ENCODE measurements at places on chromosomes 13 and 19.

DNA sequence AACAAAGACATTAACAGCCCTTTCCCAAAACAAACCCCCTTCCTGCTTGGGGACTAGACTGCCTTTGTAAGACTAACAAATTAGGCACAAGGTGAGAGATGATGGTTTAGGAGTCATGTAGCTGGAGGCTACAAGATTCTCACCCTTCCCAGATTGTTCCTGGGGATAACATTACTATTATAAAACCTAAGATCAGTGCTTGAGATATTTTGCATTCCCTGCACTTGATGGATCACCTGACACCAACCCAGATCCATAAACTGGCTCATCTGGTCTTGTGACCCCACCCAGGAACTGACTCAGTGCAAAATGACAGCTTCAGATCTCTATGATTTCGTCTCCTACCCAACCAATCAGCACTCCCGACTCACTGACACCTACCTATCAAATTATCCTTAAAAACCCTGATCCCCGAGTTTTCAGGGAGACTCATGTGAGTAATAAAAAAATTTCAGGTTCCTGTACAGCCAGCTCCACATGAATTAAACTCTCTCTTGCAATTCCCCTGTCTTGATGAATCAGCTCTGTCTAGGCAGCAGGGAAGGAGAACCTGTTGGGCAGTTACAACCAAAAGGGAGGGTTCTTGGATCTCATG, 2.4 kb upstream of the ZNF616 start:
- peaks cover 16% of the 10 kb centered on the region for H3K4me1 ChIP-seq
- no peak for DNase-seq
- H3K4me3 ChIP-seq: no peak overlapping the region
- H3K27me3 ChIP-seq: no peaks in the 10 kb centered on the region

- H3K36me3 ChIP-seq: no peaks in the 10 kb centered on the region
- peaks cover 23% of the 10 kb centered on the region for H3K4me1 ChIP-seq
- H3K27ac ChIP-seq: no peak overlapping the region
- no peak overlapping the region for H3K4me3 ChIP-seq
- H3K27me3 ChIP-seq: peaks cover 42% of the 10 kb centered on the region
- DNase-seq: no peak
These were observed 516 bp upstream of the ATP1A3 start for GRCh38 chr19:41994521-41994971.

GRCh38 chr13:112889351-112890290, 79.4 kb upstream of the MCF2L start:
- DNase-seq: no peak
- H3K4me1 ChIP-seq: no peaks in the 10 kb centered on the region
- H3K36me3 ChIP-seq: no peaks in the 10 kb centered on the region
- H3K27me3 ChIP-seq: peaks cover 15% of the 10 kb centered on the region

DNA sequence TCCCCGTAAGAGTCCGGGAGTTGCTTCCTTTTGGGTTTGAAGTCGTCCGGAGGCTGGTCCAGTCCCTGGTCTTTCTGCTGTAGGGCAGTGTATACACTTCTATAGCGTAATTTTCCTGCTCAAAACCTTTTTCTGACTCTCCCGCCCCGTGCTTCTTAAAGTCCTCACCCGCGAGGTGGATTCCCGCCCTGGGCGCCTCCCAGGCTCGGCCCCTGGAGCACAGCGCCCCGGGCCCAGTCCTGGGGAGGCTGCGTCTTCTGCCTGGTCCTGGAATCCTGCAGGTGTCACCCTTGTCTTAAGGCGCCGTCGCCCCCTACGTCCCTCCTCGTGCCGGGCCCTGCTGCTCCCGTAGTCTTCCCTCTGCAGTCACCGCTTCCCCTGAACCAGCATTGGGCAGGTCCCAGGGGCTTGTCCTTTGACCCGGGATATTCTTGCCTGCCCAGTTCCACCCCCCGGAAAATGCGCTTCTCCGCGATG, 34.4 kb upstream of the ZNF808 start:
- H3K27me3 ChIP-seq: no peaks in the 10 kb centered on the region
- H3K4me1 ChIP-seq: no peaks in the 10 kb centered on the region
- H3K36me3 ChIP-seq: no peaks in the 10 kb centered on the region
- no peak overlapping the region for H3K27ac ChIP-seq
- no peak for DNase-seq

- peaks cover 3% of the 10 kb centered on the region for H3K36me3 ChIP-seq
- no peak overlapping the region for H3K4me3 ChIP-seq
- DNase-seq: no peak
- H3K27me3 ChIP-seq: no peaks in the 10 kb centered on the region
- H3K4me1 ChIP-seq: peaks cover 16% of the 10 kb centered on the region
These were observed 2.8 kb downstream of the BRME1 start for GRCh38 chr19:13902993-13903555.

- no peaks in the 10 kb centered on the region for H3K4me1 ChIP-seq
- H3K36me3 ChIP-seq: no peaks in the 10 kb centered on the region
- H3K4me3 ChIP-seq: no peak overlapping the region
- no peak for DNase-seq
- no peaks in the 10 kb centered on the region for H3K27me3 ChIP-seq
These were observed 59.3 kb upstream of the ABCC4 start for GRCh38 chr13:95360464-95361097.

GRCh38 chr19:5784581-5785147, at the start of gene PRR22:
PRR22 (minus strand) TSS chr19:5784746; CDS start chr19:5784660, 86 bp downstream.
- peaks cover 33% of the 10 kb centered on the region for H3K36me3 ChIP-seq
- no peaks in the 10 kb centered on the region for H3K27me3 ChIP-seq
- no peak for DNase-seq
- H3K4me1 ChIP-seq: no peaks in the 10 kb centered on the region
- no peak within 1 kb of the TSS for H3K27ac ChIP-seq

- DNase-seq: no peak
- no peak overlapping the region for H3K4me3 ChIP-seq
- no peak overlapping the region for H3K27ac ChIP-seq
- H3K36me3 ChIP-seq: no peaks in the 10 kb centered on the region
These were observed 9.7 kb upstream of the CEBPA start for GRCh38 chr19:33312065-33312464.

DNA sequence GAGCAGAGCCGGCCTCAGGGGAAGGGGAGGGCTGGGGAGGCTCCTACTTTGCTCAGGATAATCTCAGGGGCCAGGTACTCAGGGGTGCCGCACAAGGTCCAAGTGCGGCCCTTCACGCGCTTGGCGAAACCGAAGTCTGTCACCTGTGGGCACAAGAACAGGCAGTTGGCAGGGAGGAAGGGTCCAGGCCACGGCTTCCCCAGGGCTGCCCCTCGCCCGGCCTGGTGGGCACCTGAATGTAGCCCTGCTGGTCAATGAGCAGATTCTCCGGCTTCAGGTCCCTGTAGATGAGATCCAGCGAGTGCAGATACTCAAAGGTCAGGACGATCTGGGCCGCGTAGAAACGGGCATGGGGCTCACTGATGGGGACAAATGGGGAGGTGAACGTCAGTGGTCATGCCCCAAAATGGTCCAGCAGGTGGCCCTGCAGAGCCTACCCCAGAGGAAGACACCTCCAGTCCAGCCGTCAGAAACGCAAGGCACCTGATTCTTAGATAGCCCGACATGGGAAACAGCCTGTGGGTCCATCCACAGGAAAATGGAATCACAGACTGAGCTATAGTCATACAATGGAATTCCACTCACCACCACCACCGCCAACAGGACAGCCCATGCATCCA, 7.1 kb upstream of the SAMD1 start:
- H3K4me1 ChIP-seq: no peaks in the 10 kb centered on the region
- H3K36me3 ChIP-seq: peaks cover 27% of the 10 kb centered on the region
- DNase-seq: no peak
- no peak overlapping the region for H3K4me3 ChIP-seq
- no peaks in the 10 kb centered on the region for H3K27me3 ChIP-seq
- no peak overlapping the region for H3K27ac ChIP-seq

DNA sequence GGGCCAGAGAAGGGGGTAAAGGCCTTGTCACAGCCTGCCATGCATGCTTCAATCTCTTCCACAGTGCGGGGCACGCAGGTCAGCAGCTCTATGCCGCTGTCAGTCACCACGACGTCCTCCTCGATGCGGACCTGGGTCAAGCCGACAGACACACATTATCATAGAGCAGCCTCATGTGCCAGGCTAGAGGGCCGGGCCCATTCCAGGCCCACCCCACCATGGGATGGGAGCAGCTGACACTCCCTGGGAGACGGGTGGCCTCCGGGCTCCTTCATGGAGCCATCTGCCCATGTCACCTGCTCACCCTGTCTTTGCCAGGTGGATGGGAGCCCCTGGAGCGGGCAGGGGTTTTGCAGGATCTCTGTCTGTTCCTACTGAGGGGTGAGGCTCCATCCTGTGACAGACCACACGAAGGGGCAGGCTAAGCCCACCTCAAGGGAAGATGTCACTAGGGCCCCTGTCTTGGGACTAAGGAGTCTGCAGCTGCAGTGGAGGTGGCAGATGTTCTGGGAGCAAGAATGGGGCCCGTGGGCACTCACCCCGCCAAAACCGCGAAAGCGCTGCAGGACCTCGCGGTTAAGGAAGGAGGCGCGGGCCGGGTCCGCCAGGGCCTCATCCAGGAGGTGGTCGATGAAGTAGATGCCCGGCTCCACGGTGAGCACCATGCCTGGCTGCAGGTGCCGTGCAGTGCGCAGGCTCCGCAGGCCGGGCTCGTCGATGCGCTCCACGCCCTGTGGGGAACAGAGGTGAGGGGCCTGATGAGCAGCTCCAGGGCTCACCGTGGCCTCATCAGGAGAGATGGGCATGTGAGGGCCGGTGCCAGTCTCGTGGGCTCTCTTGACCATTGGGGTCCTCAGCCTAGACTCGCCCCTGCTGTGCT, 14.1 kb downstream of the CEBPG start:
- no peaks in the 10 kb centered on the region for H3K36me3 ChIP-seq
- H3K27ac ChIP-seq: no peak overlapping the region
- no peaks in the 10 kb centered on the region for H3K27me3 ChIP-seq
- no peaks in the 10 kb centered on the region for H3K4me1 ChIP-seq
- DNase-seq: no peak

- H3K36me3 ChIP-seq: no peaks in the 10 kb centered on the region
- DNase-seq: no peak
- H3K27ac ChIP-seq: no peak overlapping the region
- H3K4me3 ChIP-seq: no peak overlapping the region
- peaks cover 1% of the 10 kb centered on the region for H3K4me1 ChIP-seq
These were observed 23.2 kb upstream of the GTF3A start for GRCh38 chr13:27401210-27401609.

DNA sequence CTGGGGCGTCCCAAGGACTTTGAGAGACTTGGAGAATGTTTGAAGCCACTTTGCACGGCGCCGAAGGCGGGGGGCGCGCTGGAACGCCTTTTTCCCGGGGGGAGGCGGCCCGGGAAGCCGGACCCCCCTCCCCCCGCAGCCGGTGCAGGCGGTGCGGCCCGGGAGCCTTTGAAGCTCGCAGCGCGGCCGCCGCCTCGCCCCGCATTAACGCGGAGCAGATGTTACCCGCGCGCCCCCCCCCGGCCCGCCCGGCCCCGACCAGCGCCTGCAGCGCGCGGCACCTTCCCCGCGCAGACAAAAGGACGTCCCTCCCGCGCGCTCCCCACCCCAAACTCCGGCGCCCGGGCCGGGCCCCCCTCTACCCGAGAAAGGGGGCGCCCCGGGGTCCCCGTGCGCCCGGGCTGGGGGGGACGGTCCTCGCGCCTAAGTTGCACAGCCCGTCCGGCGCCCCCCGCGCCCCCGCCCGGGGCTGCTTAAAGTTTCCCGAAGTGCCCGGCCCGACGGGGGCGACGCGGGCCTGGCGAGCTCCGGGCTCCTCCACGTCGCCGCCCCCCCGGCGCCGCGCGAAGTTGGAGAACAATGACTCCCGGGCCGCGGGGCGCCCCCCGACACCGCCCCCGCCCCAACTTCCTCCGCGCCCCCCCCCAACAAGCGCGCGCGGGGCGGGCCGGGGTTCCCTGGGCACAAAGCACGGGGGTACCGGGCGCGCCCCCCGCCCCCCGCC, 685 bp downstream of the TCF3 start:
- H3K36me3 ChIP-seq: peaks cover 17% of the 10 kb centered on the region
- H3K27me3 ChIP-seq: no peaks in the 10 kb centered on the region
- peak overlapping the region; percentile 89 for H3K27ac ChIP-seq
- peak; percentile 38 for DNase-seq

DNA sequence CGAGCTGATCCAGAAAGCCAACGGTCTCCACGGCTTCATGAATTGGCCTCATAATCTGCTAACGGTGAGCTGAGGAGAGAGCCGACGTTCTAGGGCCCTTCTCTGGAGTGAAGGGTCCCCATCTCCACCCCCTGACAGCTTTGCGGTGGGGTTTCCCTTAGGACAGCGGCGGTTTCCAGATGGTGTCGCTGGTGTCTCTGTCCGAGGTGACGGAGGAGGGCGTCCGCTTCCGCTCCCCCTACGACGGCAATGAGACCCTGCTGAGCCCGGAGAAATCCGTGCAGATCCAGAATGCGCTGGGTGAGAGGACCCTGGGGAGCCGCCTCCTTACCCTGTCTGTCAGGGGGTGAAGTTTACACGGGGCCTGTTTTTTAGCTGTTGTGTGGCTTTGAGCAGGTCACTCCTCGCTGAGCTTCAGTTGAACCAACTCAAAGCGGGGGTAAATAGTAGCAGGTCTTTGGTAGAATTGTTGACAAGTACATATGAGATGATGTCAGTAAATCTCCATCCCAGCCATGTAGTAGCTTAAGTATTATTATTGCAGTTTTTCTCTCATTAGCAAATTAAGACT, 801 bp downstream of the QTRT1 start:
- peaks cover 13% of the 10 kb centered on the region for H3K36me3 ChIP-seq
- H3K4me3 ChIP-seq: peak overlapping the region; percentile 84
- peaks cover 6% of the 10 kb centered on the region for H3K4me1 ChIP-seq
- no peaks in the 10 kb centered on the region for H3K27me3 ChIP-seq
- DNase-seq: no peak

DNA sequence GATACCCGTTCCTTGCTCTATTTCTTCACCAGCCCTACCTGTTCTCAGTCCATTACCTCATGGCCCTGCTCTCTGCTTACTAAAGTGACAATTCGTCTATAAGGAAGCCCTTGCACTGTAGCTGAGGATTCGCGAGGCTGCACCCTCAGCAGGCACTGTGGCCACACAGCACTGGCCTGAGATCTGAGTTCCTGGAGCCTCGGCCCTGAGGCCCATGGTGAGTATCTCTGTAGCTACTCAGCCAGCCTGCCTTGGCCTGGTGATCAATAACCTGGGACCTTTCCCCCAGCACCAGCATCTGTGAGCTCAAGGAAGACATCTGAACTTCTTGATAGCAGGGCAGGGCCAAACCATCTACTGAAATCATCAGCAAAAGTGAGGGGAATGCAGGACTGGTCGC, 90.7 kb downstream of the RGCC start:
- DNase-seq: no peak
- no peaks in the 10 kb centered on the region for H3K27me3 ChIP-seq
- H3K4me1 ChIP-seq: peaks cover 17% of the 10 kb centered on the region
- no peaks in the 10 kb centered on the region for H3K36me3 ChIP-seq
- no peak overlapping the region for H3K27ac ChIP-seq
